ENCODE measurements at places on chromosomes 5 and 9.
A peak's percentile ranks its signal among the peaks of the same experiment; 100 is the strongest.

DNA sequence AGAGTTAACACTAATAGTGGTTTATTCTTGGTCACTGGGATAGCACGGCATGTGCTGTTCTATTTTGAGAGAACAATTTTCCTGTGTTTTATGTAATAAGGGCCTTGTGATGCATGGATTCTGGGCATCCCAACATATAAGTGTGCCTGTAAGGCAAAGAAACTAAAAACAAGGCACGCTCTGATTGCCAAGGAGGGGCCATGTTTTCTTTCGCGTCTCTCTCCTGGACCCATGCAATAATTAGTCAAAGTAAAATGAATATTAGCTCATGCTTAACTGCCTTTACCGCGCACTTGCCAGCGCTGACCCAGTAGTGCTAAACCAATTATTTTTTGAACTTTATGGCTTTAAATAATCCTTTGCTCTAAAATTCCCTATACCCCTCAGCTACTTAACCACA is 140.9 kb downstream of the PSAT1 start:
- no peak for DNase-seq

DNA sequence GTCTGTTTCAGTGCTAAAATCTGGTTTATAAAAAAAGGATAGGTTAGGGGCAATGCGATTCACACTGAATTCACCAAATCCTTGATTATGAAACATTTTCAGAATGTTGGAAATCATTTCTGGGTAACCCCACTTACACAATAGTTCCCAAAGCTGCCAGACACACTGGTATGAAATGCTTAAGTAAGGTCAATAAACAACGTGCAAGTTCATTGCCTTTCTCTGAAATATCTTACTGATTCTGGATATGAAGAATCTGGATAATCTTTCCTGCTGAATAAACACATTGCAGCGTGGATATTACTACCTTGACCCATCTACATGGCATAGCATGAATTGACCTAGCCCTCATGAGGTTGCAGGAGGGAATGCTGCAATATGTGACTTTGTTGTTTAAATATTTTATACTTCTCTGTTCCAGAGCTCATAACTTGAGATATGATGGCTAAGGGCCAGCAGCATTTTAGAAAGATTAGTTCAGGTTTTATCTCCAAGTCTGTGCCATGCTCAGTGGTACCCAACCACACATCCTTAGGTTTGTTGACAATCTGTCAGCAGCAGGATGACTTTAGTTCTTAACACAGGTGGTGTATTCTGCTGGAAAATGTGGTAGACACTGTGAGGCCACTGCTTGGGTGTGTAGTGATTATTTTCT is 121.0 kb downstream of the NREP start:
- DNase-seq, result no peak

DNA sequence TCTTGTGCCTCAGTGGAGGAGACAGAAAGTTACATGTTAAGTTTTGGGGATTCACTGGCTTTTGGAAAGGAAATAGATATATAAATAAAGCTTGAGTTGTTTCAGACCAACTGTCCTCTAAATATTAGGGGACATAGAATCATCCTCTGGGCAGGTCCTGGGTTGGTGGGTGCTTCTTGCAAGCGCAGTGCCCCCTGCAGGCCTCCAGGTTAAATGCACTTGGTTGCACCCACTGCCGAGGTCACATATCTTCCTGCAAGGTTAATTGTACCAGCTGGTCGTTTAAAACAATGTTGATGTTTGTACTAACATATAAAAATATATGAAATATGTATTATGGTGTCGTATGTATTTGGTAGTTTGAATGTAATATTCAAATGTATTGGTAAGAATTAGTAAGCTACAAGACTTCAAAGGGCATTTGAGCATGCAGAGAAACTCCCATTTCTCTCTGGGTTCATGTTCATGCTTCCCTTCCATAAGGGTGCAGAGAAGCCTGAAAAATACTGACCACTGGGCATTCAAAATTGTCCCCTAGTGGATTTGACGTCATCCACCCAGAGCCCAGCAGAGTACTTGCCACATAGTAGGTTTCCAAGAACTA is 87.0 kb downstream of the ZNF618 start:
- DNase-seq, result peak; percentile 31

DNA sequence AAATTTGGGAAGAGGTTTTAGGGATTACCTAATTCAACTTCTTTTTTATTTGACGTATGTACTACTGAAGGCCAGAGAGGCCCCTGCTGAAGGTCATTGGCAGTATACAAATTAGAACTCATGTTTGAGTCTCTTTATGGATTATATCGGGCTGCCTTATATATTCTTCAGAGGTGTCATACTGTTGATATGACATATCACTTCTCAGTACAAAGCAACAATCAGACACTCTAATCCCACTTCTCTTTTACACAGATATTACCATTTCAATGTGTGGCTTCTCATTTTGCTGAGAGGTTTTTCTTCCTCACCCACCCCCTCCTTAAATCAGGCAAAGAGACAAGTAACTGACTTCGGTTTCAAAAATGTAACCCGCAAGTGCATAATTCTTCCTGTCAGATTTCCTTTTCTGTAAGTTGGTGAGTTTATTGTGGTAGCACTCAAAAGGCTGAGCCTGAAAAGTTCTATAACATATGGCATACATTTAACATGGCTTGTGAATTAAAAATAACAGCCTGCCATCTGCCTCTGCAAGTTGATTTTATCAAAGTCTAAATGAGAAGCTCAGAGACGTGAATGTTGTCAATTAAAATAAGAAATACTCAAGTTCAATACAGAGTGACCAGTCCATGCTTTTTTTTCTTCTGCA is 163.6 kb upstream of the RORB start:
- DNase-seq, result no peak

DNA sequence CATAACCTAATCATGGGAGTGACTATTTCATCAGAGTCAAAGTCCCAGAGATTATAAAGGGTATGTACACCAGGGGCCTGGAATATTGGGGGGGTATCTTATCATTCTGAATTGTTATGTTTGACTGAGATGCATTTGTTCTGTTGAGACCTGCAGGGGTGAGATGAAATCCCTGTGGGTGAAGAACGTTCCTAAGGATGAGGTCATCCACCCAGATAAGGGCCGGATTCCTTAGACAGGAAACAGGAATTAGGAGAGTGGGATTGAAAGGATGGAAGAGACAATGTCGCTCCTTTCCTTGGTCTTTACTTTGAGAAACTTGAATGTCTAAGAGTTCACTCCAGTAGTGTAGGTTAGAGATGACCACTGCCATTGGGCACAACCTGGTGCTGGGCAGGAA is 54.7 kb downstream of the GAS1 start:
- DNase-seq, result no peak

- no peak for DNase-seq
Measured at GRCh38 chr5:16707168-16707868, 90.5 kb upstream of the RETREG1 start.

- DNase-seq, result no peak
Measured at GRCh38 chr5:170546282-170546681, 42.5 kb downstream of the KCNIP1 start.

DNA sequence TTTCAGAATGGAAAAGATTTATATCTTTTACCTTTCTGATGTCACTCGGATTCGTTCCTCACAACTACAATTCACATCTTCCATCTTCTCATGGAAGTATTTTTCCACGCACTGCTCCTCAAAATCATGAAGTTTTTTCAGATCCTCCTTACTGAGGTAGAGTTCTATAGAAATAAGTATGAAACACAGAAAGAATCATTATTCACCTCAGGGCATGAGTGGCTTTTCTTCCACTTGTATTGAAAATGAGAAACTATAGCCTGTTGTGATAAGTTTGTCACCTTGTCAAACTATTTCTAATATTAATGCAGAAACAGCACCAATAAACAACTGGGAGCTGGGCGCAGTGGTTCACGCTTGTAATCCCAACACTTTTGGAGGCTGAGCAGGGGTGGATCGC is 116.0 kb downstream of the TRPM6 start:
- DNase-seq, result no peak

DNA sequence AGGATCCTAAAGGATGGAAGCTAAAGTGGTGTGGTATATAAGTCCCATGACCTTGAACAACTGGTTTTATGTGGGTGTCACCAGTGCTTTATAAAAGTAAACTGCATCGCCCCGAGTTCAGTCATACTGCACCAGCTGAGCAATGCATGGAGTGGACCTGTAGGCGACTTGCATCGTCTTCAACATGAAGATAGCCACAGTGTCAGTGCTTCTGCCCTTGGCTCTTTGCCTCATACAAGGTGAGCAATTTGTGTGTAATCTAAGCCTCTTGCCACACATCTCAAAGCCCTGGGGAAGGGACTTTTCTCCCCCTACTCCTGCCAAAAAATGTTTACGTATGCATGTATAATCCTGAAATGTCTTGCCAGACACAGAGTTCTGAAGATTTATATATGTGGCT is at the start of gene SPINK5:
Gene SPINK5 (plus strand): TSS at position 120 of the 400 bp plus-strand sequence. CDS start 65 bp downstream, at position 185.
- DNase-seq, result no peak

DNA sequence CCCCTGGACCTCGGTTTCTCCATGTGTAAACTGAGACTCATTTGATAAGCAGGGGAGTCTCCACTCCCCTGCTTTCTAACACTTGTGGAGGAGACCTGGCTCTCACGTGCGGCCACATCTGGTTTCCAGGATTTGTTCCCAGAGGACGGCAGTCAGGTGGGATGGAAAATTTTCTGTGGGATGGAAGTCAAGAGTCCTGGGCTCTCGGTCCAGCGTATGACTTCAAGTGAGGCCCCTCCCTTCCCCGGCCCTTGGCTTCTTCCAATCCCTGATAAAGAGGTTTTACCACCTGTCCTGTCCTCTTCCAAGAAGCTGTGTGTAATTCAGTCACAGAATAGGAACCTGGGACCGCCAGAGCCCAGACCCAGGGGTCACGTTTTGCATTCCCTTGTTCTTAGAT is 35.0 kb downstream of the TMOD1 start:
- DNase-seq, result no peak
